ENCODE measurements at places on chromosomes 2 and 18.

DNA sequence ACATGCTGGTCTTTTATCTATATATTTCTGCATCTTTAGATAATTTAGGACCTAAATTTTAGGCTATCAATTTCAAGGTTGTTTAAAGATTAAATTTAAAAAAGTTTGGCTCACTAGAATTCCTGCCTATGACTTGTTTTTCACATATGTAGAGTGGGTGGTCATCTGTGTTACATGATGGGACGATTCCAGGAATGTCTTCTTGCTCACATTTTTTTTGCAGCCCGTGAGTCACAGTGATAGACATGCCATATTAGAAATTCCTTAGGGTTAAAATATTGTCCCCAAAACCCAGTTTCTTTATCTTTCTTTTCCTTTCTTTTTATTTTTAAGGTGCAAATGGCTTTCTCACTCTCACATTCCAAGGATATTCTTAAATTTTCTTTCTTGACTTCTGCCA, 652.0 kb downstream of the PLCL1 start:
- DNase-seq: no peak

GRCh38 chr2:217445723-217446122, 557.1 kb downstream of the TNS1 start:
- DNase-seq: peak; percentile 87

GRCh38 chr2:234454433-234454832, 42.4 kb downstream of the ARL4C start:
- DNase-seq: no peak

GRCh38 chr2:143808166-143808565, 678.9 kb downstream of the ARHGAP15 start:
- no peak for DNase-seq

DNA sequence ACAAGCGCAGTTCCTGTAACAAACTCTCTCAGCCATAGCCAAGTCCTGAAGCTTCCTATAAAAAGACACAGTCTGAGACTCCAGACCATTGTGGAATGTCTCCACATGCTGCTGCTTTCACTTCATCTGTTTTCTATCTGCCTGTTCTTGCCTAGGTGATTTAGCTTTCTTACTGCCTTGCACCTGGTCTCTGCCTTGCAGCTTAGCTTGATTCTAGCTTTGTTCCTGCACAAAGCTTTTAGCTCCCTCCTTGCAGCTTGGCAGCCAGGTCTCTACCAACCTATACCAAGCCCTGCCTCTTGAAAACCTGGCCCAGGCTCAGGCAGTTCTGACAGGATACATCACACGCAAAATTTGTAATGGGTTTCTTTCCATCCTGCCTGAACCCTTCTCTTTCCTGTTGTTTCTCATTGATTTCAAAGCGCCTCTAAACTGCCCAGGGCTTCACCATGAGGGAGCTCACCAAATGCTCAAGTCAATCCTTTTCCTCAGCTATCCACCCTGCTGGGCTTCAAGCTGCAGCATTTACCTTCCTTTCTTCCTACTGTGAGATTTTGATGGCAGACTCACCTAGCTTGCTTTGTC, 941.3 kb upstream of the NXPH2 start:
- DNase-seq: peak; percentile 61

DNA sequence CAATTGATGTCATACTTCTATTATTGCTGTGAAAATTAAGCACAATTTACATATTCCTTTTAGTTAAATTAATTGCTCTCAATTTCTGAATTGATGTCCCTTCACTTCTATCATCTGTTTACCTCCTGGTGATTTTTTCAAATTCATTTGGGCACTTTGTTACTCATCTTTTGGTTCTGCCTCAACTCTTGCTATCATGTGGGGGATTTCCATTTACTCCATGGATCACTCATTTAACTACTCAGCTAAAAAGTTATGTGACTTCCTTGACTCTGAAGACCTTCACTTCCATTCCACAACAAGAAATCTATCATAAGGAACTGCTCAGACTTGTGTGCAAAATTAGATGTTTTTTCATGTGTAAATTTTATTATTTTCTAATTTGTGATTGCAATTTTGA, 126.2 kb downstream of the EHBP1 start:
- no peak for DNase-seq

GRCh38 chr2:9244985-9245544, 38.5 kb downstream of the ASAP2 start:
- no peak for DNase-seq

- DNase-seq: peak; percentile 86
Observed at GRCh38 chr2:8574196-8575037, 107.4 kb upstream of the ID2 start.

GRCh38 chr18:58893388-58894099, 28.9 kb downstream of the ZNF532 start:
- peak; percentile 72 for DNase-seq

DNA sequence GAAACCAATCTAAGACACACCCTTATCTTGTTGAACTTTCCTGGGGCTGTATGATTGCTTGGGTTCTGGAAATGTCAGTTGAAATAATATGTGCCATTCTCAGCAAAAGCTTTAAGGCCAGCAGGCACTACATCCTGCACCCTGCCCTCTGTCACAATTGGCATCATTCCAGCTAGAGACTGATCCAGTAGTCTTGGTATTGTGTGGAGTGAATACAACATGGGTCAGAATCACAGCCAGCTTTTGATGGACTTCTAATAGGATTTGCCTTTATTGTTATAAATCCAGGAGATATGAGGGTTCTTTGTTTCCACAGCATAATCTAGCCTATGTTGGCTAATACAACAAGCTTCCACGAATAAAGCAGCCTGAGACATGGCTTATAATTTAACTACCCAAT, 617.0 kb upstream of the CDH2 start:
- DNase-seq: no peak

DNA sequence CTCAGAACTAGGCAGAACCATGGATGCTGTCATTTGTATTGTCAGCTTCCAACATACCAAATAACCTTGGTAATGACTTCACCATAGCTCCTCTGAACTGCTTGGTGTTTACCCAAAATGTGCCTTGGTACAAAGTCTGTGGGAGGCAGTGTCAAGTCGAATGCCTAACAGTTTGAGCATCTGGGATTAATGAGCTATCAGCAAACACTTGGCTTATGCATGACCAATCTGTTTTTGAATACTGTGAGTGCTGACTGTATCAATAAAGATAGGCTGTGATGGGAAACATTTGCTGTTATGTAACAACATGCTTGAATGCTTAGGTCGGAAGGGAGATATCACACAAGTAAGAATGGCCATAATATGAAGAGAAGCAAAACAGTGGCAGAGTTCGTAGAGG, 455.4 kb downstream of the CMPK2 start:
- no peak for DNase-seq

DNA sequence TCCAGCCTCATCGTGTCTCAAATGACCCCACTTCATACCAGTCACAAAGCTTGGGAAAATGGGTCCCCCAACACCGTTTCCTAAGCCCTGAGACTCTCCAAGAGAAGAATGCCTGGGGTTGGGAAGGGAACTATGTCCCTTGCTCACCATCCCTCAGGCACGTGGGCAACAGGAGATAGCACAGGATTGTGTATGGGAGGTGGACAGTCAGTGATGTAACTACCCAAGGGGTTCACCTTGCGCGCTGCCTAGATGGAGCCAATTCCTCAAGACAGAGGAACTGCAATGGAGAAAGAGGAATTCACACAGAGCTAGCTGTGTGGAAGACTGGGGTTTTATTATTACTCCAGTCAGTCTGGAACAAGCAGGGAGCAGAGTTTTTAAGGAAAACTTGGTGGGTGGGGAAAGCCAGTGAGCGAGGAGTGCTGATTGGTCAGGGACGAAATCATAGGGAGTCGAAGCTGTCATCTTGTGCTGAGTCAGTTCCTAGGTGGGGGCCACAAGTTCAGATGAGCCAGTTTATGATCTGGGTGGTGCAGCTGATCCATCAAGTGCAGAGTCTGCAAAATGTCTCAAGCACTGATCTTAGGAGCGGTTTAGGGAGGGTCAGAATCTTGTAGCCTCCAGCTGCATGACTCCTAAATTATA, 13.8 kb upstream of the CXCR1 start:
- DNase-seq: peak; percentile 38

- DNase-seq: no peak
Observed at GRCh38 chr18:332721-333510, 65.1 kb upstream of the THOC1 start.

DNA sequence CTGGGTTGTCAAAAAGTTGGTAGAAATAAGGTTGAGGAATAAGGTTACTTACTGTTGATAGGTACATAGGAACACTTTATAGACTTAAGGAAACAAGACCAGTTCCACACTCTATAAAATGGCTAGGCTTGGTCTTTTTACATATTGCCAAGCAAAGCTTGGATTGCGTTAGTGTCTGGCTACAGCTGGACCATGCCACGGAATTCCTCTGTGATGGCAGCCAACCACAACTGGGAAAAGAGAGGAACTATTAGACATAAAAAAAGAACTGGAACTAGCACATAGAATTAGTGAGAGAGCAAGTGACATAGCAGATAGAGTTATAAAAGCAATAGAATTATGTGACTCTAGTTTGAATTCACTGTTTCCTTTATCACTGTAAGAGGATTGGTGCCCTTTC, 17.7 kb upstream of the DPP10 start:
- no peak for DNase-seq

GRCh38 chr2:3222636-3223035, 155.0 kb downstream of the EIPR1 start:
- DNase-seq: peak; percentile 27

DNA sequence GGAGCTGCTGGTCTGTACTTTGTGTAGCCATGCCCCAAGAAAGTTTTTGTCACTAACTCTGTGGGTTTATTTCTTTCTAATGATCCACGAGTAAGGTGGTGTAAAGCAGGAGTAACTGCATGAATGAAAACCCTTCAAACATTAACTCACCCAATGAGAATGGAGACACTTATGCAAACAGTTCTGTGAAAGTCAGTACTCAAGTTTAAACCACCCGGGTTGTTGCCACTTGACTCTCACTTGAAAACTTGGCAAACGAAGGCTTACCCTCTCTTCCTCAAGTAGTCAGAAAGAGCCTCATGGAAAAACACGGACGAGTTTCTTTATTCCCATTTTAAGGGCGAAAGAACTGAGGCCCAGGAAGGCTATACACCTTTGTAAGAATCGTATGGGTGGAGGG, 117.5 kb downstream of the MMADHC start:
- no peak for DNase-seq

DNA sequence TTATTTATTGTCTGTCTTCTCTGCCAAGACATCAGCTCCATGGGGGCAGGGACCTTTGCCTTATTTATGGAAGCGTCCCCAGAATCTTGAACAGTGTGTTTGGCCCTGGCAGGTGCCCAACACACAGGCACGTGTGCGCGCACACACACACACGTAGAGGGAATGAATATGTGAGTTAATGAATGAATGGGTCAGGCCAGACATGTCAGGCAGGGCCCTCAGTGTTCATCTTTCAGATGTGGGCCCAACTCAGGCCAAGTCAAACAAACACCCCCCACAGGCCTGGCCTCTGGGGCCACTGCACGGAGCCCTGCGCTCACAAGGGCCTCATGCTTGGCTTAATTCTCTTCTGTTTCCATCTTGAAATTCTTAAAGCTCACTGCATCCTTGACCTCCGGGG, 54.1 kb downstream of the DYSF start:
- DNase-seq: no peak

GRCh38 chr18:5895299-5895875, at the start of gene TMEM200C:
TSS of gene TMEM200C (minus strand) at chr18:5895522. CDS start at chr18:5892063, 3,459 bp downstream.
- DNase-seq: peak; percentile 73

DNA sequence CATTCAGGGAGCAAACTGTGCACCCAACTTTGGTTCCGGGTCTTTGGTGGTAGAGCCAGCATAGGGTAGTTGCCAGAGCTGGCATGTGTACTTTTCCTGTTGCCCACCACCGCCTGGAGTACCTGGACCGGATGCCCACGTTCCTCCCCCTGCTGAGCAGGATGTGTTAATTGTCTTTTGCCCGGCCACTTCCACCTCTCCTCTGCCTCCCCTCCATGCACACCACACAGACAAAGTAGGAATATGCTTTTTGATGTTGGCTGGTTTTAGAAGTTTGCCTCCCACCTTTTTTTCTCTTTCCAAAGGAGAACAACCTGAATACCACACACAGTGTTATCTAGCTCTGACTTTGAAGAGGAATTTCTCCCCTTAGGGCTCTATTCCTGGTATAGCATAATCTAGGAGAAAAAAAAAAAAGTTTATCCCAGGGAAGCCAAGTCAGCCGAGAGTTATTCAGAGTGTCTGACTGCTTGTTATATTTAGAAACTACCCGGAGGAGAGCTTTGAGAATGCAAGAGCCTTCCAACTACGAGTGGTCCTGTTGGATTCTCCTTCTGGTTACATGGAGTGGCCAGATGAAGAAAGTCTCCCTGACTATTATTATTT, 111.9 kb downstream of the SETBP1 start:
- peak; percentile 68 for DNase-seq

- DNase-seq: no peak
Observed at GRCh38 chr2:205273627-205274026, 408.7 kb upstream of the NRP2 start.

- DNase-seq: no peak
Observed at GRCh38 chr2:177588671-177589070, 196.1 kb downstream of the AGPS start.

GRCh38 chr18:57806978-57807285, 3.8 kb upstream of the ATP8B1 start:
- no peak for DNase-seq

- peak; percentile 87 for DNase-seq
Observed at GRCh38 chr2:121076885-121077549, 208.0 kb downstream of the TFCP2L1 start.

- DNase-seq: no peak
Observed at GRCh38 chr18:31497404-31497835, 557 bp upstream of the DSG2 start.

DNA sequence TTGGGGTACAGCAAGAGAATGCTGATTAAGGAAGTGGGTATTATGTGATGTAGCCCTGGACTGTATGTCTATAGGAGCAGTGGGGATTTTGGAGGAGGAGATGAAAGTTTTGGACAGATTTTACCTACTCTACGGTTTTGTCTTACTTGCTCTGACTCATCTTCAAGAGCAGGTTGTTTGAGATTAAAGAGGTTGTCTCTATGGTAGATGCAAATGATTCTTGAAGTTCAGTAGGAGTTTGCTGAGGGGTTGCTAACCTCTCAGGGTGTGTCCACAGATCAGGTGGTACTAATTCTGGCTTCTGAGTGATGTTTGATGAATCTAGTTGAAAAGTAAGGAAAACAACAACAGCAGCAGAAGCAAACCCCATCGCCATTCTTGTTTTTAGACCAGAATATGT, 9.7 kb upstream of the SERPINB12 start:
- DNase-seq: no peak

GRCh38 chr2:1856922-1857321, 112.6 kb upstream of the PXDN start:
- peak; percentile 56 for DNase-seq

GRCh38 chr2:95004287-95004686, 21.2 kb upstream of the MAL start:
- no peak for DNase-seq

GRCh38 chr2:126643972-126644371, 12.0 kb upstream of the GYPC start:
- DNase-seq: no peak
